Cortex of kidney (tissue), 1 donor: ENCODE measurements at places on chromosomes 2 and 18.

GRCh38 chr2:10654069-10654468, 35.7 kb downstream of the NOL10 start:
- DNase-seq: no peak

DNA sequence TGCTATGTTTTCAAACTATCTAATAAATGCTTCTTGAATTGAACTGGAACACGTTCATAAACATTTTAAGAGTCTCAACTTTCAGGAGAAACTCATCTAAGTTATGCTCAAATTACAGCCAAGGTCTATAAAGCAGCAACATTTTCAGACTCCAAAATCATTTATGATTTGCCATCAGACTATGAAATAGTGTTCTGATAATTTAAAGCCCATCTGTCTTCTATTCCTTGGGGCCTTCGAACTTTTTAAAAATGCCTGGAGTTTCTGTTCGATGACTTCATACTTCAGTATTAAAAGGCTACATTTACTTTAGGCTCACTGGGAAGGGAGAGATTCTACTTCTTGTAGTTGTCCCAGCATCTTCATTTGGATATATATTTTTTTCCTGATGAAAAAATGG, 73.6 kb upstream of the NXPH2 start:
- no peak for DNase-seq

DNA sequence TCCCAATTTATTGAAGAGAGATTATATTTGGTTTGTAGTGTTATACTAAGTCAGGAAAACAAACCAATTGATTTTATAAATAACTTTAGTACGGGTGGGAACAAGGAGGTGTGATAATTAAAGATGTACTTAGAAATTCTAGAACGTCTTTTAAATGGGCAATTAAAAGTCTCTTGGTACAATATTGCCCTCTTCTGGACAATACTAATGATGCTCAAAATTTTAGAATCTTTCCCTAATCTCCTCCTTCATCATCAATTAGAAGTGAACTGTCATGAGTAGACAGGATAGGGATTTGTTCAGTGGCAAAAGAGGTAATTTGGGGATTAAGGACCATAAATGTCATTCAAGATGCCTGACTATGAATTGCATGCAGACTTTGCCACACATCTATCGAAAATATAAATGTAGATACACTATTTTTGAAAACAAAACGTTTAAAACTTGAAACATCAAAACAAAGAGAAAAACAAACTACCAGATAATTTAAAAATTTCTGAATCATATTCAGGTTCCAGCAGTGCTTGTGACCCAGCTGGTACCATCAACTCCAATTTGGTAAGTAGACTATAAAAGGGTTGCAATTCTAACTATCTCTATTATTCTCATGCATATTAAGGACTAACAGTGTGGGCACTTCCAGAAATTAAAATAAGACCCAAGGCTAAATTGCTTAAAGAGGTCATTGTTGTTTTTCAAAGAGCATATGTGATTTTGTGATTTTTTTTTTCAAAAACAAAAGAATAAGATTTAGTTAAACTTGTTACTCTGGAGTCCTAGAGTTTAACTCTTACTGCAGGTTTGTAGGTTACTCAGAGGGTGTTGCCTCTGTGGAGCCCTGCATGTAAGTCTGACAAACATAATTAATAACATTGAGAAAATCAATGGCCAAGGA, 123.5 kb downstream of the LAMA3 start:
- no peak for DNase-seq

- DNase-seq: no peak
Observed at GRCh38 chr18:80035997-80036396, 1.8 kb downstream of the RBFA start.

DNA sequence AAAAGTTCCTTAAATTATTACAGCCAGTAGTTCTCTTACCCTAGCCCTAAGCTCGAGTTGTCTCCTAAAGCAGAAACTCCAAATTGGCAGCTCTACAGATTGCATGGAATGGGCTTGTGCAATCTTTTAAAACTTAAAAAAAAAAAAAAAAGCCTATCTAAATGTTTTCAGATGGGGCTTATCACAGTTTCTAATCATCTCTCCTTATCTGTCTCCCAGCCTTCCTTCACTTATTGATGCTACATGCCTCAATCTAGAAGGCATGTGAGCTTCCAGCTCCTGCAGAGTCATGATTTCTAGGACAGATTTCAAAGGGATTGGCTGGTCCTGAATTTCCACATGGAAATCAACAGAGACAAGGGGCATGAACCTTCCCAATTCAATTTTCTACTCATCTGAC, 33.1 kb upstream of the PELI1 start:
- no peak for DNase-seq

DNA sequence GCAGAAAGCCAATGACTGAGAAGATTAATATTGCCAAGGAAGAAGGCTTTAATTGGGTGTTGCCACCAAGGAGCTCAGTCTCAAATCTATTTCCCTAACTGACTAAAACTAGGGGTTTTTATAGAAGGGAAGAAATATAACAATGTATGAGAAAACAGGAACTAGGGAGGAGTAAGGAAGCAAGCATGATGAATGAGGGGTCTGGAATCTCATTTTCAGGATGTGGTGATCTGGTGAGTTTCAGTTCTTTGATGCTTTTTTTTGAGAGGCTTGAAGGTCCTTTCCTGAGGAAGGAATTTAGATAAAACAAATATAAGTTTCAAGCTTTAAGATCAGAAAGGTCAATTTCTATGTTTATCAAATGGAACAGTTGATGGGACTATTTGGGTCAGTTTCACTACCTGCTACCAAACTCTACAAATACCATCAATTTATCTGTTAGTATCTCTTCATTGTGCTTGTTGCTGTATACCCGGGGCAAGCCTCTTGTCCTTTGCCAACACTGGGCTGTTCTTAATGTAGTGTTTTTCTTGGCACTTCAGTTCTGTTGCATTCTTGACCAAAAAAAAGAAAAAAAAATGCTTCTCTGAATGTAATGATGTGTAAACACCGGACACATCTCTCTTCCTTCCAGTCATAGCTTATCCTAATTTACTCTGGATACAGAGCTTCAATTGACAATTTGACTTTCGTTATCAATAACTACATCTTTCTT, 357.0 kb downstream of the GALNT13 start:
- no peak for DNase-seq

DNA sequence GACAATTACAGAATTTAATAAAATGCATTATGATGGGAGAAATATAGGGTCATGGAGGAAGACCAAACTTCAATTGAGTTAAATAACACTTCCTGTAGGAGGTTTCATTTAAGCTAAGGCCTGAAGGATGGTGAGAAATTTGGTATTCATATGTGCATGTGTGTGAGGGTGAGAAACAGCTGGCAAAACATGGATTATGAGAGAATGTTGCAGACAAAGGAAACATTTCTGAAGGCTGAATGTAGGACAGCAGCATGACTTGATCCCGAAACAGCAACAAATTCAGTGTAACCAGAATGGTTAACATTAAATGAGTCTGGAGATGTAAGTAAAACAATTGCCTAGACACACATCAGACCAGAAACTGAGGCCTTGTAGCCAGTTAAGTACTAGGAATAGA, 630.8 kb downstream of the NR4A2 start:
- no peak for DNase-seq

DNA sequence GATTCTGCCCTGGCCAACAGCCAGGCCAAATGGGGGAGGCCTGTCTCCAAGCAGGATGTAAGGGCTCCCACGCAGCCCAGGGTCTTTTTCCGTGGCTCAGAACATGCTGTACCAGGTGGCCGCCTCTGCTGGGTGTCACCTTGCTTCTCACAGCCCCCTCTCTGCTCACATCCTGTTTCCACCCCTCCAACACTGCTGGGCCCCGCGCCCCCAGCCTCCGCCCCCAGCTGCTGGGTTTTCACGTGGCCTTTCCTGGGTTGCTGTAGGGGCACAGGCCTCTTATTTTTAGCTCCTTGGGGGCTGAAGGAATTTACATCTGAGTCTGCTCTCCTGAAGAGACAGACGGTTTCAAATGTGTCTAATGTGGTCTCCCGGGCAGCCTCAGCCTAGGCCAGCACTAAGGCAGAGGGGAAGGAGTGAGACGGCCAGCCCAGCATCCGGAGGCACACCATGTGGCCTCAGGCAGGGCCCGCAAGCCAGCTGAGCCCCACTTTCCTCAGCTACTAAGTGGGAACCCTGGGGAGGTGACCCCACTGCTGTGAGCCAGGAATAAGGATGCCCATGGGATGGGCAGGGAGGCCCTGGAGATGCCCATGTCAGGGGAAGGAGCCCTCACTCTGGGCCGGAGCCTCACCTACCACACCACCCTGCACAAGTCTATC, 18.7 kb upstream of the DUSP2 start:
- DNase-seq: no peak

DNA sequence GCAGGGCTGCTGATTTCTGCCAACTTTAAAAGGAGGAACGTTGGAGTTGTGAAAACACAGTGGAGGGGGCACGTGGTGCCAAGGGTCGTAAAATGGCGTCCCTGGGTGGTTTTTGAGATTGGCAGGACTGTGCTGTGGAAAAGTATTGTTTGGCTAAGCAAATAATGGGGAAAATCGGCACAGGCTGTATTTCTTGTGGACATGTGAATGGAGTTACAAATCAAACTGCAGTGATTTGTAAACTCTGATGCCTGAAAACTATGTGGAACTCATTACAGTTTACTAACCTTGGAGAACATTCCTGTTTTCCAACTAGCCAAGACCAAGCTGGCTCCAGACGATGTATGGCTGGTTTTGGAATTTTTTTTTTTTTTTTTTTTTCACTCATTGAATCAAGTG, 68.7 kb downstream of the KCTD1 start:
- no peak for DNase-seq

DNA sequence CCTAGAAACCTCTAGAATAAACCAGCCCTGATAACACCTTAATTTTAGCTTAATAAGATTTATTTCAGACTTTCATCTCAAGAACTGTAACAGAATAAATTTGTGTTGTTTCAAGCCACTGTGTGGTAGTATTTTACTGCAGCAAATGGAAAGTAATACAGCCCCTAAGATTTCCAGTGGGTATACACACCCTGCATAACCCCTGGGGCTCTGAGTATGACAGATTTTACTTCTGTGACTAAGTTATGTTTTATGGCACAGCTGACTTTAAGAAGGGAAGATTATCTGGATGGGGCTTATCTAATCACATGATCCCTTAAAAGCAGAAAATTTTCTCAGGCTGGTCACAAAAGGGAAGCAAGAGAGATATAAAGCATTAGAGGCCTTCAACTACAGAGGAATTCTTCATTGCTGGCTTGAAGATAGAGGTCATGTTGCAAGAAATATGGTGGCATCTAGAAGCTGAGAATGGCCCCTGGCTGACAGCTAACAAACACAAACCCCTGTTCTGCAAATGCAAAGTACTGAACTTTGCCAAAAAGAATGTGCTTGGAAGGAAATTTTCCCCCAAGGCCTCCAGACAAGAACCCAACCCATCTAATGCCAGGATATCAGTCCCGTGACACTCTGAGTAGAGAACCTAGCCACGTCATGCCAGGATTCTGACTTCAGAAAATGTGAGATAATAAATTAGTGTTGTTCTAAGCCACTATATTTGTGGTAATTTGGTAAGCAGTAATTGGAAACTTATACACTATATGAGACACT, 67.8 kb upstream of the SLC9A2 start:
- no peak for DNase-seq

DNA sequence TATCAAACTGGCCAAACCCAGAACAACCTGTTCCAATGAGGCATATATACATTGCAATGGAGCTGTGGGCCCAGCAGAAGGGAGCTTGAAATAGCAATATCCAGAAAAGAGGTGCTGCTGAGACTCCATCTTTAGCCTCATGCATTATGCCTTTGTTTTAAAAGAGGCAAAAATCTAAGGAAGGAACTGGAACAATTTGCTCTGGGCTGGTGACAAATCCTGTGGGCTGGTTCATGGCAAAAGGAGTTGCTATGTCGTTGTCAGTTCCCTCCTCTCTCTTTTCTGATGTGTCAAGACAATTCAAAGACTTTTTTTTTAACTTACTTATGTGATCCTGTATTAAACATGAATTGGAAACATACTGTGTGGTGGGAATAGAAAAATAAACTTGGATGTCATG, 124.2 kb upstream of the FSHR start:
- DNase-seq: no peak

GRCh38 chr18:25279133-25279532, 72.8 kb downstream of the ZNF521 start:
- no peak for DNase-seq

DNA sequence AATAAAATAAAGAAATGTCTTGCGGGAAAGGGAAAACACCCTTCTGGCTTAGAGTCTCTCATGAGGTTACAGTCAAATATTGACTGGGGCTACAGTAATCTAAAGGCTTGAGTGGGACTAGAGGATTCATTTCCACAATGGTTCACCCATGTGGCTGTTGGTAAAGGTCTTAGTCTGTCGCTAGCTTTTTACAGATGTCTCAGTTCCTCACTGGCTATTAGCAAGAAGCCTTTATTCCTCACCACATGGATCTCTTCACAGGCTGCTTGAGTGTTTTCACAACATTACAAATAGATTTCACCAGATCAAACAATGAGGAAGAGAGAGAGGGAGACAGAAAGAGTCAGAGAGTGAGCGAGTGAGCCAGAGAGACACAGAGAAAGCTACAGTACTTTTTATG, 8.3 kb upstream of the ZC3H15 start:
- DNase-seq: no peak

DNA sequence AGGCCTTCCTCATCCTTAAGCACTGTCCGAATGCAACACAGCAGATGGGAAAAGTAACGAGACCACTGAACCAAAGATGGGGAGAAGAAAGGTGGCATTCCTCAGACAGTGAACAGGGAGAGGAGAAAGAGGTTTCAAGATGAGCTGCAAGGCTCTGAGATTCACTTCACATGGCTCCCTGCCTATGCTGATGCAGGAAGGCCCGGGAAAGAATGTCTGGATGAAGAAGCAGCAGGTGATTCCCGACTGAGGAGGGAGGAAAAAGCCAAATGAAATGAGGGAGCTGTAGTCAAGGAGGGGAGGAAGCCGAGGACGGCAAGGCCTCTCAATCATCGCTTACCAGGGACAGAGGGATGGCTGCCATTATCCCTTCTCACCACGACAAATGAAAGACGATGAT, 98.5 kb upstream of the BOD1L2 start:
- DNase-seq: no peak

DNA sequence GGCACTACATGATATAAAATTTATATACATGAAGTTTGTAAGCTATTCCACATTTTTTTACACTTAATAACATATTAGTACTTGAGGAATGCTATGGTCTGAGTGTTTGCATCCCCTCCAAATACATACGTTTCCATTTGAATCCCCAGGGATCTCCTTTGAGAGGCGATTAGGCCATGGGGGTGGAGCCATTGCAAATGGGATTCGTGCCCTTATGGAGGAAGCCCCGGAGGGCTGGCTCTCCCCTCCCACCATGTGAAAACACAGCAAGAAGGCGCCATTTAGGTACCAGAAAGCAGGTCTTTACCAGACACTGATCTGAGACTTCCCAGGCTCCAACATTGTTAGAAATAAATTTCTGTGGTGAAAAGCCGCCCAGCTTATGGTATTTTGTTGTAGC, 20.8 kb upstream of the MBP start:
- DNase-seq: no peak
